Glutamatergic neuron (in vitro differentiated cells): ENCODE measurements at places on chromosomes 7 and 10.

GRCh38 chr7:18317941-18318340 lies 177.6 kb upstream of the HDAC9 start:
- no peak for DNase-seq

- no peak for DNase-seq
Measured at GRCh38 chr7:140084972-140085371, 22.2 kb upstream of the PARP12 start.

DNA sequence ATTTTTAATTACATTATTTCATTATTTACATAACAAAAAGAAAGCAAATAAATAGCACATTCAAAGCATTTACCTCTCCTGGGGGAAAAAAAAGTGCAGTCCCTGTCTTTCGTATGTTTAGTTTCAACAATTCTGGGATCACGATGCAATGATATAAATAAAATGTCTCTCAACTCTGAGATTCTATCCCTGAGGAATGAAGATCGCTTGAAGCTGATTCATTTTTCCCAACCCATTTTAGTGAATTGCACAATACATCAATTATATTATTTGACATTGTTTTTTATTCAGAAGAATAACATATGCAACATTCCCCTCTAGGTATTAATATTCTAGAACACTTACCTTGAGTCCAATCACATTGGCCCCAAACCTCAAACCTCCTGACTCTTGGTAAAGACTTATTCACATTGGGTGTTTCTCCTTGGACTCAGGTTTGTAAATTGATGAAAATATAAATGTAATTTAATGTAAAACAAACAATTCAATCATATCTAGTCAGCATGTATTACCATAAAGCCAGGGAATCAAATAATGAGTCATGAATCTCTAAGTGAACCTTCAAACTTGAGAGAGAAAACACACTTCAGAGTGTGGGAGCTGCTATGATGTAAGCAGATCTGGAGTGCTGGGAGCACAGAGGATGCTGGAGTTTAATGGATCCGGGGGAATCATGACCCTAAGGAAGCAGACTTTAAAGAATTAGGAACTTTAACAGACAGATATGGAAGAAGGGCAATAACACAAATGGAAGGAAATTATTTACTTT lies 5.3 kb upstream of the SCIN start:
- DNase-seq = no peak

DNA sequence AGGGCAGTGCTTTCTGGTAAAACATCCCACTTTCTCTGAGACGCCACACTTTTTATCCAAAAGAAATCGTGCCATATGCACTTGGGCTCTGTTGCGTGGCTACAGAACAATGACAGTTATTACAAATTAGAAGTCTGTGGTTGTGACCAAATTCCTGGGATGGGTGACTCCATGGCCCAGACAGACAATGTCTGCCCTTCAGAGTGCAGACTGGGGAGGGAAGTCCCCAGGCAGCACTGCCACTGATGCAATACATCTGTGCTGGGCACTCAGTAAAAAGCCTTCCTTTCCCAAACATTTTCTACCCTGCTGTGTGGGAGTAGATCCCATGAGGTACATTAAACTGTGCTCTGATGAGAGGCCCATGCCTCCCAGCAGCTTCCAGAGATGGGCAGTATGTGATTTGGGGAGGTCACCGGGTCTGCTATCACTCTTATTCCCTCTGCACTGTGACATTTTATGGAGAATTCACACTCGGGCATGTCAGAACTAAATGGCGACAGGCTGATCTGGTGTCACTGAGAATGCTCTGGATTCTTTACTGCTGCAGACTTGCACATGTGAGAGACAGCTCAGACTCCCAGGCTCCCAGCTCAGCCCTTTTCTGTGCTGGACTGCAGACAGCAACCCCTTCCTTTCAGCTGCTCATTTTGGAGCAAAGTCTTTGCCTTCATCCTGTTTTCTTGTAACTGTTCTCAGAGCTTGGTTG lies 243.5 kb upstream of the ZNF32 start:
- DNase-seq = no peak

DNA sequence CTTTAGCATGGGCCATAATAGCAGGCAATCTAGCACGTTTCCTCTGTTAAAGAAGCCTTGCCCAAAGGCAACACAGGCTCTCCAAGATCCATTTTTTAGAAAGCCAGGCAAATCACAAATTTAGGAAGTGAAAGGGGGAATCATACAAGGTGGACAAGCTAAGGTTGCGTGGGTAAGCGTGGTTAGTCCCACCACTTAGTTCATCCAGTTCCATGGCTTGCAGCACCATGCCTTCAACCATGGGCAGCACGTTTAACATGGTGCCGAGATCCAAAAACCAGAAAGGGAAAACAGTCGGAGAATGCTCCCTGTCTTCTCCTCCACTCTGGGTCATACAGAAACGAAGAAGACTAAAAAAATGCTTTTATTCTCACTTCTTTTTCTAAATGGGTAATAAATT lies 234.4 kb upstream of the IMMP2L start:
- DNase-seq = peak; percentile 23

- DNase-seq = no peak
Measured at GRCh38 chr10:8776926-8777622, 722.6 kb downstream of the GATA3 start.

DNA sequence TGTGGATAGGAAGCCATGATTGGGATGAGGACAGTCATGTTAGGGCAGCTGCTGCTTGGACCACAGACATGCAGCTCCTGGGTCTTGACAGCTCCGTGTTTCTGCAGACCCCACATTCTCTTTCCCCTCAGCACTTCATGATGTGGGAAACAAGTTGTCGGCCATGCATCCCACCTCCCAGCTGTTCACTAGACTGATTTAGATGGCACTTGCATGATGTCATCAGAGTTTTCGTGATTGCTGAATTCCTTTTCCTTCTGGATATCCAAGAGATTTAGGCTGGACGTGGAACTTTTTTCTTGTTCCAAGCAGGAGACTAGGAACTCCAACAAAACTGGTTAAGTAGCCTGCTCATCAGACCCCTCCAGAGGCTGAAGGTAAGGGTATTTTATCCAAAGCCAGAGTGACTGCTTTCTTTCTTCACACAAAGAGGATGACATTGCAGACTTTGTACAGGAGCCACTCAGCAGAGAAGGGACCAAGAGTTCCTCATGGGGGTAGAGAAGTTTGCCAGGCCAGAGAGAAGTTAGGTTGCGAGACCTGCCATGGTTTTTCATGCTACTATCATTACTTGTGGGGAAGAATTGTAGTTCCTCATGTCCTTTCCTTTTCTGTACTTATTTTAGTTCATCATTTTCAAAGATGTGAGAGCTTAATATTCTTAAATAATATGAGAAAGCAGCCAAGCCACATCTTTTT lies 117.7 kb upstream of the GJD4 start:
- no peak for DNase-seq

GRCh38 chr7:151794508-151795167 lies 82.3 kb downstream of the PRKAG2 start:
- DNase-seq = peak; percentile 12

GRCh38 chr10:86107131-86107530 lies 259.5 kb downstream of the GRID1 start:
- no peak for DNase-seq

DNA sequence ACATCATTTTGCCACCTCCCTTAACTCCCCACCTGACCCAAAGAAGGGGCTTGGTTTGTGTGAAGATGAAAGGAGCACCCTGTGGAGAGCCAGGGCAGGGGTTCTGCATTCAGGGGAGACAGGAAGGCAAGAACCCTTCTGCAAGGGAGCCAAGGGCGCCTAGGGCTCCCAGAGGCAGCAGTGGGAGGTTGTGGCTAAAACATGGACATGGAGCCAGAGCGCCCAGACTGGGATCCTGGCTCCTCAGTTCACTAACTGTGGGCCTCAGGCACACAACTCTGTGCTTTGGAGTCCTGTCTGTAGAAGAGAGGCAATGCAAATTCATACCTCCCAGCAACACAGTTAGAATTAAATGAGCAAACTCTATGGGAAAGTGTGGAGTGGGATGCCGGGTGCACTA lies 123.1 kb upstream of the MACROH2A2 start:
- DNase-seq = no peak

DNA sequence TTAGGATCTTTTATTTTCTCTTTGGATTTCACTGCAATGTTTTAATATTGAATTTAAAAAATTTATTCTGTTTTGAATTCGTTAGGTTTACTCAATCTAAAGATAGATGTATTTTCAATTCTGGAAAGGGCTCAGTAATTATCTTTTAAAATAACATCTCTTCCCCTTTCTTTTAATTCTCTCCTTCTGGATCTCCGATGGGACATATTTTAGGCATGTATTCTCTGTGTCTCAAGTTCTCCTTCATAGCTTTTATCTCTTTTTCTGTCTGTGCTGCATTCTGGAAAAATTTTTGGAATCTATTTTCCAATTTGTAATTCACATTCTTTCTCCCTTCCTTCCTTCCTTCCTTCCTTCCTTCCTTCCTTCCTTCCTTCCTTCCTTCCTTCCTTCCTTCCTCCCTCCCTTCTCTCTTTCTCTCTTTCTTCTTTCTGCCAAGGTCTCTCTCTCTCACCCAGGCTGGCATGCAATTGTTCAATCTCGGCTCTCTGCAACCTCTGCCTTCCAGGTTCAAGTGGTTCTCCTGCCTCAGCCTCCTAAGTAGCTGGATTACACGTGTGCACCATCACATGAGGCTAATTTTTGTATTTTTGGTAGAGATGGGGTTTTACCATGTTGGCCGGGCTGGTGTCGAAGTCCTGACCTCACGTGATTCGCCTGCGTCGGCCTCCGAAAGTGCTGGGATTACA lies 98.5 kb upstream of the CTTNBP2 start:
- DNase-seq = no peak

DNA sequence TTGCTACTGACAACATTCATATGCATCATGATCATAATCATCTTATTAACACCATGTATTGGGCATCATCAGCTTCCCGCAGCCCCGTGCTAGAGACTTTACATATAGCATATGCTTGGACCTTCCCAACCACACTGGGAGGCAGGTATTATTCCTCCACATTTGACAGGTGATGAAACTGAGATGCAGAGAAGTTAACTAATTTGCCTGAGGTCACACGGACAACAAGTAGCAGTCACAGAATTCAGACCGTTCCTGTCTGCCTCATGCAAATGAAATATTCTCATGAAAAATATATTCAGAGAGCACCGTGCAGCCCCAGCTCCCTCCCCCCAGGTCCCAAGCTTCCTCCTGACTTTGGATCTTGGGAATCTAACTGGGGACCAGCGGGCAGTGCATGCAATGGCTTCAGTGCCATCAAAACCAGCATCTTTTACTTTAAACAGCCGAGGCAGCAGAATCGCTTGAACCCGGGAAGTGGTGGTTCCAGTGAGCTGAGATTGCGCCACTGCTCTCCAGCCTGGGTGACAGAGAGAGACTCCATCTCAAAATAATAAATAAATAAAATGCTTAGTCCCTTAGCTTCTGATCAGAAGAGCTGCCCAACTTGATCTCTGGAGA lies 112.2 kb upstream of the GPR26 start:
- DNase-seq = no peak

DNA sequence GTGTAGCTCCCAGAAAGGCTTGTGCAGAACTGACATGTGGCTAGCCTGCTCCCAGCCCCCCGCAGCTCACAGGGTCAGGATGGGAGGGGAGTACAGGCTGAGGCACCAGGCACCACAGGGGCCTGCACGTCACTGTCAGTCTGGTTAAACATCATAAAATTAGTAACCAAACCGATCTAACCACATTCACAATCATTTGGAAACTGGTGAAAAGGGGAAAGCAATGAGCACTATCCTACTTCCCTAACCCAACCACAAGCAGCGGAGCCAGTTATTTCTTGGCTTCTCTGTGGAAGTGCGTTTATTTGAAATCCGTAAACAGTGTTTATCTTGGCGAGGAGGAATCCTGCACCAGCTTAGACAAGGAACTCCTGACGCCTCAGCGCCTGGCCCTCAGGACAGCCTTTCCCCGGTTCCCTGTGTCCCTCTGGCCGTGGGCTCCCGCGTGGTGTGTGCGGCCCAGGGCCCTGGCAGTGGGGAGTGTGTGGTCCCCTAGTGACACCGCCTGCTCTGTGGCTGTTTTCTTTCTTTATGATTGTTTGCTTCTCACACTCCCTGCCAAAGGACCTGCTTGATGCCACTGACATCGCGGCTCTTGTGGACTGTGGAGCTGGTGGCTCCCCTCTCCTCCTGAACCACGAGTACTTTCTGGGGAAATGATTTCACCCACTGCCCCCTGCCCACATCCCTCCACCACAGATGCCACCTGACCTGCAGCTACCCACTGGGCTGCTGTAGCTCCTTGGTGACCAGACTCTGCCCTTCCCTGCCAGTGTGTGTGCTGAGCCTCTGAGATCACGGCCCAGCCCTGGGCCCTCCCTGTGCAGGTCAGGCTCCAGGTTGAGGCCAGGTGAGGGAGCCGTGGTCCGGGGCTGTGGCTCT lies 38.0 kb downstream of the INPP5A start:
- peak; percentile 32 for DNase-seq

- DNase-seq = no peak
Measured at GRCh38 chr10:117463545-117463920, 79.0 kb upstream of the EMX2 start.

DNA sequence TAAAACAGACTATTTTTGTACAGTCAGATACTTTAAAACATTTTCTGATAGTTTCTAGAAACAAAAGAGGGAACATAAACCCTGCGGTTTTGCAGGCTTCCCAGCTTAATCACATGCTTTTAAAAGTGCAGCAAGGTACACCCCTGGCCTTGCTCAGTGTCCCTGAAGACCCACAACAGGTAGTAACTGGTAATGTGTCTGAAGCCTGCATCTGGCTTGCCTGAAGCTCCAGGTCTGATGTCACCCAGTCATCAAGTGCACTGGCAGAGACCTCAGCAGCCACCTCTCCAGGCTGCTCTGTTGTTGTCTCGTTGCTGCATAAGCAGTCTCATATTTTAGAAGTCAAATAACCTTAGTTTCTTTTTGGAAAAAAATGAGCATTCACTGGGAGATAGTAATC lies 376.1 kb upstream of the MTPN start:
- DNase-seq = no peak

- DNase-seq = no peak
Measured at GRCh38 chr7:144671429-144671828, 164.4 kb downstream of the TPK1 start.

DNA sequence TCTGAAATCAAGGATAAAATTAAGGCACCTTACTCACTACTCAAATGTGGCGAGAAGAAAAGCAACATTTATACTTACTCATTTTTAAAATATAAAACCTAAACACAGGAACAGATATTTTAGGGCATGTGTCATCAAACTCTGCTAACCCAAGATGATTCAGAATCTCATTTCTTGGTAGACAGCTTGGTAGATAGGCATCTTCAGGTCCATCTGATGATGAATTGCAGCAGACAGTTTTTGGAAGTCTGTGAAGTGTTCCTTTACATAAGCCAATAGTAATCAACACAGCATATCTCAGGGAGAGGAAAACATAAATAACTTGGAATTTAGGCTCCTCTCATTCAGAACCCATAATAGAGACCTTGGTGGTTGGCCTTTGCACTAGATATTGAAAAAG lies 3.4 kb downstream of the HIPK2 start:
- DNase-seq = no peak

GRCh38 chr10:72550239-72550638 lies 75.6 kb downstream of the MICU1 start:
- no peak for DNase-seq

DNA sequence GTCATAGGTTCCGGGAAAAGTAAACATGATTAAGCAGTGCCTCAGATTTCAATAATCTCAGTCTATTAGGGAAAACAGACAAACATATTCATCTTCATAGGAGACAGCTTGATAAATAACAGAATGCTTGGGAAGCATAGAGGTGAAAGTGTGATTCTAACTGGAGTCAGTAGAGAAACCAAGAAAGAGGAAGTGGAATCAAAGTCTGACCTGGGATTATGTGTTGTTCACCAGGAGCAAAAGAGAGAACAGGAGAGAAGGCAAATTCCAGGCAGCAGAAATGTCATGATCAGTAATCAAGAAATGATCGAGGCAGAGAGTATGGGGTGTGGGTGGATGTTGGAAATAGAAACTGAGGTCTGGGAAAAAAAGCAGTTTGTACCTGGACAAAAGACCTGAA lies 43.7 kb downstream of the DGKB start:
- DNase-seq = no peak

- DNase-seq = no peak
Measured at GRCh38 chr10:99809931-99810615, 27.6 kb downstream of the ABCC2 start.
